ENCODE measurements at places on chromosomes 1 and 21.
A peak's percentile ranks its signal among the peaks of the same experiment; 100 is the strongest.

- H3K27me3 ChIP-seq, result peaks cover 12% of the 10 kb centered on the region
- H3K36me3 ChIP-seq, result peaks cover 14% of the 10 kb centered on the region
- peak overlapping the region; percentile 27 for H3K4me3 ChIP-seq
- peak overlapping the region; percentile 27 for H3K27ac ChIP-seq
- no peak for DNase-seq
These were observed 383.8 kb upstream of the VAMP3 start for GRCh38 chr1:7387053-7387927.

- H3K4me1 ChIP-seq, result no peaks in the 10 kb centered on the region
- no peaks in the 10 kb centered on the region for H3K36me3 ChIP-seq
- no peak overlapping the region for H3K4me3 ChIP-seq
- no peaks in the 10 kb centered on the region for H3K27me3 ChIP-seq
- H3K27ac ChIP-seq, result no peak overlapping the region
- no peak for DNase-seq
These were observed 480.4 kb downstream of the PLPP3 start for GRCh38 chr1:56098946-56099345.

DNA sequence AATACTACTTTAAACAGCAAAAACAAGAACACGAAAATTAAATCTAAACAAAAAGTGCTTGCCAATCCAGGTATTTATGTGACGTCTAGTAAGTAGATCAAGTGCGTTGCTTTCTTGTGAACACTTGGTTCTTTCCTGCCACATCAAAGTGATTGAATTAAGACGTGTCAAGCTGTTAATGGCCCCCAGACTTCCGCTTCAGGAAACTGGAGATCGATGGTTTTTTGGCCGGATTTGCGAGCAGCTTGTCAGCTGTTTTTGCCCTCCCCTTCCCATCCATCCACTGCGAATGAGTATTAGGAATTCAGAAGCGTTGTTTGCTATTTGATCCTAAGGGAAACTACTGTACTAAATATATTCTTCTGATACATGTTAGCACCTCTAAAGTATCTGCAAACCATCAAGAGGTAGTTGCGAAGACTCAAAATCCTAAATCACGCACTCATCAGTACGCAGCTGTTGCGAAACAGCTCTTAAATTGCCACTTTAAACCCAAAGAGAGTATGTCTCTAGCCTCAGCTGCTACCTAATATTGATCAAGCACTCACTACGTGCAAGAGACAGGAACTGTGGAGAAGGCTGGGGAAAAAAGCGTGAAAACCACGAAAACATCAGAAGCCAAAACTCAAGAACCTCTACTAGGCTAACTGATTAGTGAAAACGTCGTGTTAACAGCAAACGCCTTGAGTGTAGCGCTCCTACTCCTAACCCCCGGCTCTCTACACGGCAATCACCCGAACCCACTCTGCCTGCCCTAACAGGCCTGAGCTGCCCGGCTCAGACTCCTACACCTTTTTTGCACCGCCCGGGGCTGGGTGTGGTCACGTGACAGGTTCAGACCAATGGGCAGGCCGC is 473 bp upstream of the BRDT start:
- H3K36me3 ChIP-seq, result no peaks in the 10 kb centered on the region
- H3K4me3 ChIP-seq, result no peak overlapping the region
- no peak for DNase-seq
- no peak overlapping the region for H3K27ac ChIP-seq
- peaks cover 1% of the 10 kb centered on the region for H3K27me3 ChIP-seq

DNA sequence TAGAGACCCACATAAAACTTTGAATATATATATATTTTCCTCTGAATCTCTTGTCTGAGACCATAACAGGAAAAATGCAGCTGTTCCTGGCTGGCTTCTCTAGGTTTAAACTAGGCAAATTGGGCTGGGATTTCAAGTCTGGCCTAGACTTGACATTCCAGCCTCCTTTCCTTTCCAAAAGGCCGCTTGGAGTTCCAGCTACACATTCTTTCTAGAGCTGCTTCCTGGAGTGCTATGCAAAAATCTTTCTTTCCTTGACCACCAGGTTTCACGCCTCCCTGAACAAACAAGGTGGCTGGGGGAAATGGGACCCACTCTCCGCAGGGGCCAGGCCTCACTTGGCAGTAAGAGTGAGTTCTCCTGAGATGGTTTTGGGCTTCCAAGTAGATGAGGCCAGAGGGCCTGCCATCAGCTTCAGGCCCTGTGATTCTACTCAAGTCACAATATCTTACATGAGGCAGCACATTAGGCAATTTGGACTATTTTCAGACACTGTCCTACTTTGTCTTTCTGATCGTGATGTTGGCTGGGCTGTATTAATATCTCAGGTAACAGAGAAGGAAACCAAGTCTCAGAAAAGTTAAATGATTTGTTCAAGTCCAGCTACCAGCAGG is 102.4 kb downstream of the FAM78B start:
- peaks cover 4% of the 10 kb centered on the region for H3K27me3 ChIP-seq
- H3K4me3 ChIP-seq, result no peak overlapping the region
- no peak for DNase-seq
- H3K36me3 ChIP-seq, result no peaks in the 10 kb centered on the region
- H3K4me1 ChIP-seq, result no peaks in the 10 kb centered on the region

DNA sequence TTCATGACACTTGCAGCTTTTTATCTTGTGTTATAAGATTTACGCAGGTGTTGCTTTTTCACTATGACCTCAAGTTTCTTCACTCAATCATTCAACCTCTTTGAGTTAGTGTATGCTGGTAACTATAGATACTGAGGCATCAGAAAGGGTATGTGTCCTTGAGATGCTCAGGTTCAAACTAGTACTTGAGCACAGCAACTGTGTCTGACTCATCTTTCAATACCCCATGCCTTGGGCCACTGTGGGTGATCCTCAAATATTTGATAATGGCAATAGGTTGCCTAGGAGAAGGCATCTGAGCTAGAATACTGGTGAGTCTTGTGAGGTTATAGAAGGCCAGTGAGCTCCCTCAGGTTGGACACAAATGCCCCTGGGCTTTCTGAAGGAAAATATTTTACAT is 88.1 kb upstream of the SPATA6 start:
- peaks cover 1% of the 10 kb centered on the region for H3K27me3 ChIP-seq
- H3K36me3 ChIP-seq, result no peaks in the 10 kb centered on the region
- DNase-seq, result no peak

DNA sequence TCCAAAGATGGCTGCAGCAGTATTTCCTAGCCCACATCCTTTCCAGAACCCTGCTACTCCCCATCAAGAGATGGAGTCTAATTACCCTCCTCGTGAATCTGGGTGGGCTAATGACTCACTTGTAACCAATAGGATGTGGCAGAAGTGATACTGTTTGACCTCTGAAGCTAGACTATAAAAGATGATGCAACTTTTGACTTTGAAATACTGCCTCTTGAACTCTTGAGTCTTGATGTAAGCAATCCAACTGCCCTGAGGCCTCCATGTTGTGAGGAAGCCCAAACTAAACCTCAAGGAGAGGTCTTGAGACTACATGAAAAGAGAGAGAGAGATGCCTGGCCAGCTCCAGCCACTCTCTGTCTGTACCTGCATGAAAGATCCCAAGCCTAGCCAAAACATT is 29.5 kb downstream of the LMO4 start:
- no peak for DNase-seq
- no peak overlapping the region for H3K4me3 ChIP-seq
- no peak overlapping the region for H3K27ac ChIP-seq
- peaks cover 2% of the 10 kb centered on the region for H3K27me3 ChIP-seq

DNA sequence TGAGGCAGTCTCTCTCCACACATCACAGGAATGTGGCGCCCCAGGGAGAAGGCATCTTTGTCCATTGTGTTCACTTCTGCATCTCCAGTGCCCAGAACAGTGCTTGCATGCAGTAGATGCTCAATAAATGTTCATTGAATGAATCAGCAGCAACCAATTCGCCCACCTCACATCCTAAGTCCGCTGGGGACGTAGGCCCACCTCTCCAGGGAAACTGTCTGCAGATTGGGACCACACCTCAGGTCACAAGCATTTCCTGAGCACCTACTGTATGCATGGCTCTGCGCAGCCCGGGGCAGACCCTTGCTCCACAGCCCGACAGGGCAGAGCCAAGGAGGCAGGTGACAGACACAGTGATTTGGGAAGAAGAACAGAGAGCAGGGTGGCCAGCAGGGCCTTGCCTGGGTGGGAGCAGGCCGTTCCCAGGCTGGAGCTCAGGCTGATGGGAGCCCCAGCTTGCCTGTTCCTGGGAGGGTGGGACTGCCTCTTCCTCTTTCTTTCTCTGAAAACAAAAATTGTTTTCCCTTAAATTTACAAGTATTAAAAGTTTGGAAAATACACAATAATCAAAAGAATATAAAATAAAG is 25.8 kb upstream of the RUNX3 start:
- H3K4me3 ChIP-seq, result no peak overlapping the region
- H3K36me3 ChIP-seq, result no peaks in the 10 kb centered on the region
- DNase-seq, result no peak
- H3K27ac ChIP-seq, result no peak overlapping the region
- peaks cover 13% of the 10 kb centered on the region for H3K27me3 ChIP-seq
- H3K4me1 ChIP-seq, result no peaks in the 10 kb centered on the region

DNA sequence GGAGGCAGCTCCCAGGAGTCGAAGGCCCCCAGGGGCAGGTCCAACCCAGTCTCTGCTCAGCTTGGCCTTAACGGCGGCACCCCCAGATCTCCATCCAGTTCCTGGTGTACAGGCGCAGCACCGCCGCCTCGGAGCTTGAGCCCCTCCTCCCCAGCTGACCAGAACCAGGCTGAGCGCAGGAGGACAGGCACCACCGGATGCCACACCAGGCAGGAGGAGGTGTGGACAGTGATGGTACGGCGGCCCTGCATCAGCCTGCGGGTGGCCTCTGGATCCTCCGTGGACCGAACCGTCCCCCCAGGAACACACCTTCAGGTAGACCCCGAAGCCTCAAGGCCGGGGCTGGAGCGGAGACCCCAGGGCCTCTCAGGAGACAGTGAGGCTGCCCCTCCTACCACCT is 16.4 kb downstream of the SLC66A1 start:
- no peak overlapping the region for H3K27ac ChIP-seq
- no peak for DNase-seq
- no peak overlapping the region for H3K4me3 ChIP-seq
- peaks cover 15% of the 10 kb centered on the region for H3K36me3 ChIP-seq
- H3K27me3 ChIP-seq, result peaks cover 6% of the 10 kb centered on the region

- DNase-seq, result no peak
- H3K27me3 ChIP-seq, result peaks cover 6% of the 10 kb centered on the region
- H3K4me1 ChIP-seq, result peaks cover 3% of the 10 kb centered on the region
- no peak overlapping the region for H3K27ac ChIP-seq
- H3K36me3 ChIP-seq, result no peaks in the 10 kb centered on the region
- no peak overlapping the region for H3K4me3 ChIP-seq
These were observed 8.5 kb upstream of the PTPN7 start for GRCh38 chr1:202168861-202169260.

GRCh38 chr1:245129319-245130240 is 25.2 kb upstream of the KIF26B start:
- peaks cover 15% of the 10 kb centered on the region for H3K4me1 ChIP-seq
- no peak overlapping the region for H3K27ac ChIP-seq

- H3K27ac ChIP-seq, result no peak overlapping the region
- H3K27me3 ChIP-seq, result peaks cover 4% of the 10 kb centered on the region
- H3K36me3 ChIP-seq, result peaks cover 3% of the 10 kb centered on the region
- H3K4me3 ChIP-seq, result no peak overlapping the region
These were observed 28.2 kb upstream of the FCRL4 start for GRCh38 chr1:157626099-157626498.

DNA sequence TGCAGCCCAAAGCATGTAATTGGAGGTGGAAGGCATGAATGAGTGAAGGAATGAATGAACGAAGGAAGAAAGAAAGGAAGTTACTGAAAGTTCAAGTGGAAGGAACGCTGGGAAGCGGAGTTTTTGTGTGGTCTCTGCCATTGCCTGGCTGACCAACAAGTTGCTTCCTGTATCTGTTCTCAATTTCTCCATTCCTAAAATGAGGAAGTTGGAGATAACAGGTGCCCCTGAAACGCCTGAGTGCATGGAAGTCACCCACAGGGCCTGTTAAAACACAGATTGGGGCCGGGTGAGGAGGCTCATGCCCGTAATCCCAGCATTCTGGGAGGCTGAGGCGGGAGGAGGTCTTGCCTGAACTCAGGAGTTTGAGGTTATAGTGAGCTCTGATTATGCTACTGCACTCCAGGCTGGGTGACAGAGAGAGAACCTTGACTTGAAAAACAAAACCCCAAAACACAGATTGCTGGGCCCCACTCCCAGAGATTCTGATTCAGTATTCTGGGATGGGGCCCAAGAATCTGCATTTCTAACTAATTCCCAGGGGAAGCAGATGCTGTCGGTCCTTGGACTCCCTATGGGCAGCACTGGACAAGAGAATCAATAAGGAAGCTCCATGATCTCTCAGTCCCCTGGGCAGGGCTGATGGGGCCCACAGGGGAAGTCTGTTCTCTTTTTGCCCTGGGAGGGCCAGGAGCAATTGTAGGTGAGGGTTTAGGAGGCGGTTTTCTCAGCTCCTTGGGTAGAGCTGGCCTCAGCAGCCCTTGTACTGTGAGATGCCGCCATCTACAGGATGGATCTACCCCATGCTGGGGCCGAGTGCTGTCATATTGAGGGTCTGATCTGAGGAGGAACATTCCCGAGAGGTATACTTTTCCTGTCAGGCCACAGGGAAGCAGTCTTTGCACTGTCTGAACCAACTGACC is 3.3 kb upstream of the CNR2 start:
- DNase-seq, result peak; percentile 76
- H3K27me3 ChIP-seq, result no peaks in the 10 kb centered on the region
- H3K4me3 ChIP-seq, result no peak overlapping the region
- no peaks in the 10 kb centered on the region for H3K36me3 ChIP-seq

- no peak overlapping the region for H3K27ac ChIP-seq
- no peaks in the 10 kb centered on the region for H3K36me3 ChIP-seq
- no peak overlapping the region for H3K4me3 ChIP-seq
- H3K4me1 ChIP-seq, result no peaks in the 10 kb centered on the region
- no peak for DNase-seq
- H3K27me3 ChIP-seq, result no peaks in the 10 kb centered on the region
These were observed 400.5 kb downstream of the MATN1 start for GRCh38 chr1:30322859-30323257.

- H3K36me3 ChIP-seq, result peaks cover 3% of the 10 kb centered on the region
- no peaks in the 10 kb centered on the region for H3K27me3 ChIP-seq
- no peak for DNase-seq
These were observed 116.7 kb downstream of the CDC7 start for GRCh38 chr1:91617285-91617765.

- H3K4me1 ChIP-seq, result peaks cover 35% of the 10 kb centered on the region
- H3K27ac ChIP-seq, result no peak overlapping the region
- DNase-seq, result no peak
- H3K36me3 ChIP-seq, result no peaks in the 10 kb centered on the region
These were observed 4.2 kb upstream of the ECE1 start for GRCh38 chr1:21294266-21294989.

DNA sequence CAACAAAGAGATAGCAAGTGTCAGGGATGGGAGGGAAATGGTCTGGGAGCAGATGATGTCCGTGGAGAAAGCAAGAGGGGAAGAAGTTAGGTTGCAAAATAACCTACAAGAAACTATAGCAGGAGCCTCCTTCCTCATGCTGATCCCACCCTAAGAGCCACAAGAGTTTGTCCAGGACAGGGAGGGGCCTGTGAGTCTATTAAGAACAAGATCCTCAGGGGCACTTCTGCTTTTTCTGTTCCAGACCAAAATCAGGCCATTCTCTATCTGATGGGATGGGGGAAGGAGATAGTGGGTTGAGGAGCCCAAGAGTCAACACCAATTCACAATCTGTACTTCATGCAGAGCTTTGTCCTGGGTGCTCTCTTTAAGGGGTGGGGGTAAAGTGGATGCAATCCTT is 7.7 kb upstream of the ATP1A4 start:
- H3K4me1 ChIP-seq, result peaks cover 10% of the 10 kb centered on the region
- DNase-seq, result no peak
- H3K27ac ChIP-seq, result no peak overlapping the region
- H3K4me3 ChIP-seq, result no peak overlapping the region
- peaks cover 2% of the 10 kb centered on the region for H3K27me3 ChIP-seq
- peaks cover 7% of the 10 kb centered on the region for H3K36me3 ChIP-seq

Measured in endothelial cell (in vitro differentiated cells).